CD4-positive, alpha-beta T cell treated with Interleukin-2 at 100 ng/mL for 4 hours (primary cell): ENCODE measurements at places on chromosomes 6 and 20.

GRCh38 chr6:28944412-28944865, 20.7 kb upstream of the TRIM27 start:
- DNase-seq, result peak; percentile 80

DNA sequence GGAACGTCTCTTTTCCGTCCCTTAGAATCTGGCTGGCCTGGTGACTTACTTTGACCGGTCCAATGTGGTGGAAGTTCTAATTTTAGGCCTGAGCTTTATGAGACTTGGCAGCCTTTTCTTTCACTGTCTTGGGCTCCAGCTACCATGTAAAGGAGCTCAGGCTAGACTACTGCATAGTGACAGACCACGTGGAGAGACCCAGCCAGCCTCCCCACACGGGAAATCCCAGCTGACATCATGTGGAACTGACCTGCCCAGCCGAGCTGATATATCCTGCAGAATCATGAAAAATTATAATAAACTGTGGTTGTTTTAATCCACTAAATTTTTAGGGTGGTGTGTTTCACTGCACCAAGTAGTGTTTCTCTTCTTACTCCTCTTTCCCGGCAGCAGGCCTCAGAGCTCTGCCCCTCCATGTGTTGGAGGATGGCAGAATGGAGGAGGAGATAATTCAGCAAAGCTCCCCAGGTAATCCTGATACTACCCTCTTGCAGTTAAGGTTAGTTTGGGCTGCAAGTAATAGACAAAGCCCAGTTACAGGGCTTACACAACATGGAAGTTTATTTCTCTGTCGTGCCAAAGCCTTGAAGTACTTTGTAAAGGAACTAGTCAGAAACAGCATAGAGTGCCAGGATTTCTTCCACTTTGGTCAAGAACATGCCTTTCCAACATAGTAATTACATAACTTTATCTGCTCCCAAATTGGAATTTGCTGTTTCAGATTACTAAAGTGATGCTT, 87.5 kb downstream of the SH3BGRL2 start:
- DNase-seq, result no peak

DNA sequence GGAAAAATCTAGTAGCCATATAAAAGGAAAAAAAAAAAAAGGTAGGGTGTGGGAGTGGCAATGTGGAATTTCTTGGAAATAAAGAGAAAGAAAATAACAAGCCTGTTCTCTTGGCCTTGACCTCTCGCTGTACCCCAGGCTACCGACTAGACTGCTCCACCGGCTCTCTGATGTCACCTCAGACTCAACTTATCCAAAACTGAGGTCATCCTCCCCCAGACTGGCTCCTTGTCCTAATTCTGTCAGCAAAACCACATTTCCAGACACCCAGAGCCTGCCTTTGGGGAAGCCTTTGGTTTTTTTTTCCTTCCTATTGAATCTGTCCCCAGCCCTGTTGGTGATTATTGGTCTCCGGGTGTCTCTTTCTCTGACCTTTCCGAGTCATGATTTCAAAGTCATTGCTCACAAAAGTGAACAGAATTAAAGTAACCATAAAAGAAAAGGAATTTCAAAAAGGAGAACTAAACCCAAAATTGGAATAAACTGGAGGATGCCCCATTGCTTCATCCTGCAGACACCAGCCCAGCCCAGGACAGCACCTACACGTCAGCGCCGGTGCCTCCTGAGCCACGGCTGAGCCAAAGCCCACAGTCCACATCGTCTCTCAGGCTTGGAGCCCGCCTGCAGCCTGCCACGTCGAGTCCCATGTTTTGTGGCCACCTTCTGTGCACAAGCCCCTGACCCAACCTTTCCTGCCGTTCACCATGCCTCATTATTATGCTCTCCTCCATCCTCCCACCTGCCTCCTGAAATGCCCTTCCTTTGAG, 170.7 kb downstream of the MYLK4 start:
- no peak for DNase-seq

GRCh38 chr6:135920689-135921088, 69.2 kb downstream of the PDE7B start:
- no peak for DNase-seq

DNA sequence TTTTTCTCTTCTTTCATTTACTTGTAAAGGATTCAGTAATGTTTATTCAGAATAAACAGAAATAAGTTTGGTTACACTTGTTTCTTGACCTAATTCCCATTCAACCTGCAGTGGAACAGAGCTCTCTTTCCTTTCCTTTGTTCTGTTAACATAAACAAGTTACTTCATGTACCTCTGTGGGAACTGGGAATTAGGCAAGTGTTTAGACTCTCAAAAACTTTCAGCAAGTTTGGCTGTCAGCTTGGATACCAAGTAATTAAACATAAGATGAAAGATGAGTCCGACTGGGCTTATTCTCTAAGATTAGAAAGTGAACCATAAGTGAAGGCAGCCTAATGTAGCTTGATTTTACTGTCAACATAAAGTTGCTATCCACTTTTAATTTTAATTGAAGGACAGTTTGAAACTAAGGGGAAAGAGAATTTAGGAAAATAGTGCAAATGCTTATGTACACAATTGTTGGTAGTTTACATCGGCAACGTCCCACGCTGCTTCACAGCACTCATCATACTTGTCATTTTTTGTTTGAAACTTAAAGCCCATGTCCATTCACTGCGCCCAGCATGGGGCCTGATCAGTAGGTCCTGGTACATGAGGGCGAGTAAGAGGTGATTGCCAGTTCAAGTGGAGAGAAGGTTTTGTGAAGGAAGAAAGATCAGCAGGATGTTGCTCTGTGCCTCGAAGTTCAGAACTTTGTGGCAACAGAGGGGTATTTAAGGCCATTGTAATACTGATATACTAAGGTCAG, 113.0 kb downstream of the PLEKHG1 start:
- no peak for DNase-seq

- no peak for DNase-seq
Measured at GRCh38 chr20:38969708-38970107, 7.6 kb downstream of the DHX35 start.

- DNase-seq, result no peak
Measured at GRCh38 chr6:140049251-140049650, 674.8 kb upstream of the CITED2 start.

DNA sequence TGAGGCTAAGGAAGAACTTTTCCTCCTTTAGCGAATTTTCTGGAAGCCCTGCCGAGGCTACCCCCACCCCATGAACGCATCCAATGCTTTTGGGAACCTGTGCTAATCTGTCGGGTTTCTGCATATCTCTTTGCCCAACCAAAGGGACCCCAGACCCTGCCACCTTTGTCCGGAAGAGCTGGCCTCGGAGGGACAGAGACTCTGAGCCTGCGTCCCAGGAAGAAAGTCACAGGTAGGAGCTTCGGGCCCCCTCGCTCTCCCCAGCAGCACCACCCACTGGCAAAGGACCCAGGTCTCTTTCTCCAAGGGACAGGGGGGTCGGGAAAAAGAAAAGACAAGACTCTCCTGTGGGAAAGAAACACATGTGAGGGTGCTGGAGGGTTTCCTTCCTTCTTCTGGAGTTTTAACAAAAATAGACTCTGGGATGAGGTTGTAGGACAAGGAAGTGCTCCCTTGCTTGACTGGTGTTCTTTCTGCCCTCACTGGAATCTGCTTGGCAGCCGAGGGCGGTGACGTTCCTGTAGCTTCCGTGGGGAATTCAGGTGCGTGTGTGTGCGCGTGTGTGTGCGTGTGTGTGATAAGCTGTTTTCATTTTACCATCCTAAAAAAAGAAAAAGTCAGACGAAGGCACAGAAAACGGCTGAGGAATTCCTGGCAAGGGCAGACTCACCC, 16.3 kb upstream of the FOXC1 start:
- DNase-seq, result no peak

- DNase-seq, result no peak
Measured at GRCh38 chr20:8589956-8590355, 457.9 kb downstream of the PLCB1 start.

- DNase-seq, result no peak
Measured at GRCh38 chr6:10401632-10402223, 13.1 kb downstream of the TFAP2A start.

GRCh38 chr6:15368186-15368585, 122.3 kb downstream of the JARID2 start:
- DNase-seq, result no peak

- no peak for DNase-seq
Measured at GRCh38 chr6:111600588-111601445, 4.9 kb downstream of the TRAF3IP2 start.

GRCh38 chr6:73610444-73611275, 43.1 kb downstream of the SLC17A5 start:
- peak; percentile 71 for DNase-seq

- DNase-seq, result no peak
Measured at GRCh38 chr6:10278746-10279145, 136.1 kb downstream of the TFAP2A start.

- DNase-seq, result no peak
Measured at GRCh38 chr20:62725596-62726268, 17.1 kb downstream of the NTSR1 start.

DNA sequence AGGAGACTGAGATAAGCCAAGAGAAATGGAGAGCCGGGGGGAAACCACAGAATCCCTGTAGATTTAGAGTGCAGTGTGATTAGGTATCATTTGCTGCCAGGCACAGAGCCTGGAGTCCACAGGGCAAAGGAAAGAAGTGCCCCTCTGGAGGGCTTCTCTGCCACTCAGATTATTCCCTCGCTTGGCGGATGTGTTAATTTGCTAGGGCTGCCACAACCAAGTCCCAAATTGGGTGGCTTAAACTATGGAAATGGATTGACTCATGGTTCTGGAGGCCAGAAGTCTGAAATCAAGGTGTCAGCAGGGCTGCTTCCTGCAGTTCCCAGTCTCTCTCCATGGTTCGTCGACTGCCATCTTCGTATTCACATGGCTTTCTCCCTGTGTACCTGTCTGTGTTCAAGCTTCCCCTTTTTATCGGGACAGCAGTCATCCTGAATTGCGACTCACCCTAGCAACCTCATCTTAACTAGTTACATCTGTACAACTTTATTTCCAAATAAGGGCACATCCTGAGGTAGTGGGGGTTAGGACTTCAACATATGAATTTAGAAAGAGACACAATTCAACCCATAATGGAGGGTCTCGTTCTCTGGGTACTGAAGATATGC, 122.2 kb downstream of the ANKRD60 start:
- no peak for DNase-seq
